ENCODE measurements at places on chromosomes 16 and 17.

GRCh38 chr16:74480150-74481029, 59.1 kb upstream of the CLEC18B start:
- DNase-seq, result no peak

- DNase-seq, result no peak
Observed at GRCh38 chr17:1552932-1553331, 9.7 kb downstream of the PITPNA start.

DNA sequence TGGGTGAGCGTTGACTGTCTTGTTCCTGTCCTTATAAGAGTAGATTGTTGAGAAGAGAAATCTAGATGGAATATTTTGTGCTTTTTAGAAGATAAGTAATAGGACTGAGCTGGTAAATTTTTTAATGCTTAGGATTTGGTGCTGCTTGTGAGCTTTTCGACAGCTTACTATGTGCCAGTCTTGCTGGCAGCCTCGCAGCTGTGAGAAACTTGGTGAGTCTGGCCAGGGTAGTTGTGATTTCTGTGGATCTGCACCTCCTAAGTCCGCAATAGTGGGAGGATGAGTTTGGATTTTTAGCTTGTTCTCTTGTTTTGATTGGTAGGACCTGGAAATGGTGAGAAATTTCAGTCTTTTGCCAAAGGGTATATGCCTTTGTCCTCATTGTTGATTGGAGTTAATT, 3.6 kb downstream of the SOCS7 start:
- no peak for DNase-seq

DNA sequence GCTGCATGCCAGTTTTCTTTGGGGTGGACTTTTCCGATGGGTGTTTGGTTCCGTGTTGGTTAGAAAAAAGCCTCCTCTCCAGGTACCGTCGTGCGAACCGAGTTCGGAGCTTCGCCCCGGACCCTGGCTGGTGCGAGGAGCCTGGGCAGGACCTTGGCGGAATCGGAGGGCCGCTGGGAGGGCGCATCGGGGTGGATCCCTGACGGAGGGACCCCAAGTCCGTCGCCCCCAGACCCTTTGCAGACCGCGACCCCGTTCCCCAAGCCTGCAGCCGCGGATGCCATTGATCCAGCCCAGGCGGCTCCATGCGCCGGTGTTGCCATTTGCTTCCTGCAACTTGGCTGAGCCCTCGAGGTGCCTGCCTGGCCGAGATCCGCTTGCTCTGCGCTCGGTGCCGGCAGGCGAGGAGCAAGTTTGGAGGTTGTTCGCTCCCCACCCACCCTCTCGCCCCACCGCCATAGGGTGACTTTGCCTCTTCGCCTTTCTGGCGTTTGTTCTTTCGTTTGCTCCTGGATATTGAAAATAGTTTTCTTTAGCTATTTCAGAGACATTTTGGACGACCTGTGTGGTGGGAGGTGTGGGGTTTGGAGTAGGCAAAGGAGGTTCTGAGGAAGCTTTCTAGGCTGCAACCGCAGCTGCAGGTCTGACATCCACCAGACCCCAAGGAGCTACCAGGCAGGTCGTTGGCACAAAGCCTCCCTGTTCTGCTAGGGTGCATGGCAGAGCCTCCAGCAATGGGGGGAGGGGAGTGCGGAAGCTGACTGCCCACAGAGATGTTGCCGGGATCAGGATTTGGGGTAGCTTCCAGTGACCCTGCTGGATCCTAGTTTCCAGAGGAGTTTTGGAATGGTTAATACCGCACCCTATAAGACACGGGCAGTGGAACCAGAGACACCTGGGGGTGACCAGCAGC, 58.2 kb downstream of the RAP1GAP2 start:
- DNase-seq, result no peak

- DNase-seq, result no peak
Observed at GRCh38 chr16:25413975-25414374, 156.3 kb upstream of the ZKSCAN2 start.

DNA sequence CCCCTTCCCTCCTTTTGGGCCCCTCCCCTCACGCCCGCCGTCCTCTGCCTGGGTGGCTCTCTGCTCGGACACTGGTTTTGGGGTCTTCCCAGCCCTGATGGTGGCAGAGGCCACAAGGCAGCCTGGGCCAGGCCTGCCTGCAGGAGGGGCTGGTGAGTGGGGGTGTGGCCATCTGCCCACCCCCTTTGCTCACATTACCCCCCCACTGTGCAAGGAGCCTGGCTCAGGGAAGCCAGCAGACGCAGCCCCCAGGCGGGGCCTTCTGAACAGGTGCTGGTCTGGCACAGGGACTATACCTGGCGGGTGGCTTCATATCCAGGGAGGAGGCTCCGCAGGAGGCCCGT, 10.7 kb upstream of the ZFPM1 start:
- no peak for DNase-seq

DNA sequence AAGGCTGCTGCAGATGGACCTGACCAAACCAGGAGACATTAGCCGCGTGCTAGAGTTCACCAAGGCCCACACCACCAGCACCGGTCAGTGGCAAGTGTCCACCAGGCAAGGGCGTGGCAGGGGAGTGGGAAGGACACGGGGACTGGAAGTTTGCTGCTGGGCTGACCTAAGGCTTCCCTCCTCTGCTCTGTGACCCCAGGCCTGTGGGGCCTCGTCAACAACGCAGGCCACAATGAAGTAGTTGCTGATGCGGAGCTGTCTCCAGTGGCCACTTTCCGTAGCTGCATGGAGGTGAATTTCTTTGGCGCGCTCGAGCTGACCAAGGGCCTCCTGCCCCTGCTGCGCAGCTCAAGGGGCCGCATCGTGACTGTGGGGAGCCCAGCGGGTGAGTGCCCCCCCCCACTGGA, 4.8 kb downstream of the HSD11B2 start:
- DNase-seq, result no peak

DNA sequence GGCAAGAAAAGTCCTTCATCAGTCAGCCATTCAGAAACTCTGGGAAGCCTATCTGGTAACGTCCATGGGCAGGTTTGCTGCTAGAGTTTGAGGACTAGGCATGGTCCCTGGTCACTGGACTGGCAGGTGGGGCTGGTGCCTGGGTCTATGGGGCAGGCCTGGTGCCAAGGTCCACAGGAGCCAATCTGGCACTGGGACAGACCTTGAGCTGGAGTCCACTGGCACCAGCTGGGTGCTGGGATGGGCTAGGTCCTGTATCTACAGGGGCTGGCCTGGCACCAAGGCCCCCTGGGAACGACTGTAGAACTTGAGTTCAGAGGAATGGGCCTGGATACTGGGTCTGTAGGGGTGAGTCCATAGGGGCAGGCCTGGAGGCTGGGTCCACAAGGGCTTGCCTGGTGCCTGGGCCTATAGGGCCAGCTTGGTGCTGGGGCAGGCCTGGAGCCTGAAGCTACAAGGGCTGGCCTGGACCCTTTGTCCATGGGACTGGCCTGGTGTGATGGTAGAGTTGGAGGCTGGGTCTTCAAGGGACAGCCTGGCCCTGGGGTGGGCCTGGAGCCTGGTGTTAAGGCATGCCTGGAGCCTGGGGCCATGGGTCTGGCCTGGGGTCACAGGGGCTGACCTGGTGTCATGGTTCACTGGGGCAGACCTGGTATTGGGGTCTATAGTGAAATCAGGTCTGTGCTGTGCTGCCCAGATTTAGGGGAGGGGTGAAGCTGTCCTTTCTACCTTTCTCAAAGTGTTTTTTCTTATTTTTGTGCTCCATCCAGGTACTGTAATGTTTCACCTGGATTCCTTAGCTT, 30.5 kb upstream of the NKD1 start:
- DNase-seq, result no peak

GRCh38 chr17:336110-337021, 16.2 kb downstream of the RPH3AL start:
- no peak for DNase-seq

- DNase-seq, result no peak
Observed at GRCh38 chr16:66507731-66508239, 42.1 kb downstream of the TK2 start.

DNA sequence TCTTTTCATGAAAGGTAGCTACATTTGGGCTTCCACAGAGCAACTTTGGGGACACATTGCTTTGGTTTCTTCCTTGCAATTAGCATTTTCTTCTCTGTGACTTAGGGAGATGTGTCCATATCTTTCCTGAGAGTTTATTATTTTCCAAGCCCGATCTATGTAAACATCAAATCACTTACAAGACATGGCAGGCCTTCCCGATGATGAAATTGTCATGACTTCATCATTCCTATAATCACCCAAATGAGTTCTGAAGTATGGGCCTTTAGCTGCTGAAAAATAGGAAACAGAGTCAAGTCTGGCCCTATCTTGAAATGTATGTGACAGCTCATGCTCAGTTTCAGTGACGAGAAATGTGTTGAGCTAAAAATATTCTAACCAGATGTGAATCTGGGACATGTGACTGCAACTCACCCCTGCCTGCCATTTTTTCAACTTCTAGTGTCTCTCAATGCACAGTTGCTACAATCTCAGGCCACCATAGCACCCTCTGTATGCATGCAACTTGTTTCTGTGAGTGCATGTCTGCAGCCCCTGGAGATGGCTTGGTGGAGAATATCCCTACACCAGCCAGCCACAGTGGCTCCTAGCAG, 199.6 kb upstream of the MAF start:
- no peak for DNase-seq

DNA sequence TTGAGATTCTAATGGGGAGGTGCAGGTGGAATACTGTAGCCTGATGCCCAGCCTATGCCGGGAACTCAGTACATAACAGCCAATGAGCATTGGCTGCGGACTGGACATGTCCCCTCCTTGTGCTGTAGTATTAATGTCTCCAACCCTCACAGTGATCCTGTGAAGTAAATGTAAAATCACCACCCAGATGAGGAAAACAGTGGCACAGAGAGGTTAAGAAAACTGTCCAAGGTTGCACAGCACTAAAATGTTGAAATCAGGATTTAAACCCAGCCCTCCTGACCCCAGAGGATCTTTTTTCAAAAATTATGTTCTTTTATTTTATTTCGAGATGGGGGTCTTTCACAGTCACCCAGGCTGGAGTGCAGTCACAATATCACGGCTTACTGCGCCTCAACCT, 7.9 kb downstream of the NLRC5 start:
- DNase-seq, result no peak

DNA sequence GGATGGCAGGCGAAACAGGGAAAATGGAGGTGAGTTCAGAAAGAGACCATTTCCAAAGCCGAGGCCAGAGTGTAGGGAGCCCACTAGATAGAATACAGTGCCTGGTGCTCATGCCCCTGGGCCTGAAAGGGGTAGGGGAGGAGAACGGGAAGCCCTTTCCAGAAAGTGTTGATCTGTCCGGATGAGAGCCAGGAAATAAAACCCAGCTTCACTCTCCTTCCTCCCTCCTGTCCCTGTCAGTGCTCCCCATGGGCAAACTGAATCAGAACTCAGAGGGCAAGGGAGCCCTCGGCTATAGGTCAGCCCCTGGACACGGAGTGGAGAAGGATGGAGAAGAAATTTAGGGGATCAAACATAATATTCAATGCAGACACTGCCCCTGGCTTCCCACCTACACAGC, 57.7 kb upstream of the RPL38 start:
- DNase-seq, result no peak

- DNase-seq, result peak; percentile 68
Observed at GRCh38 chr17:65154770-65155589, 17.8 kb downstream of the RGS9 start.

- no peak for DNase-seq
Observed at GRCh38 chr16:2429771-2430663, 770 bp downstream of the CCNF start.

DNA sequence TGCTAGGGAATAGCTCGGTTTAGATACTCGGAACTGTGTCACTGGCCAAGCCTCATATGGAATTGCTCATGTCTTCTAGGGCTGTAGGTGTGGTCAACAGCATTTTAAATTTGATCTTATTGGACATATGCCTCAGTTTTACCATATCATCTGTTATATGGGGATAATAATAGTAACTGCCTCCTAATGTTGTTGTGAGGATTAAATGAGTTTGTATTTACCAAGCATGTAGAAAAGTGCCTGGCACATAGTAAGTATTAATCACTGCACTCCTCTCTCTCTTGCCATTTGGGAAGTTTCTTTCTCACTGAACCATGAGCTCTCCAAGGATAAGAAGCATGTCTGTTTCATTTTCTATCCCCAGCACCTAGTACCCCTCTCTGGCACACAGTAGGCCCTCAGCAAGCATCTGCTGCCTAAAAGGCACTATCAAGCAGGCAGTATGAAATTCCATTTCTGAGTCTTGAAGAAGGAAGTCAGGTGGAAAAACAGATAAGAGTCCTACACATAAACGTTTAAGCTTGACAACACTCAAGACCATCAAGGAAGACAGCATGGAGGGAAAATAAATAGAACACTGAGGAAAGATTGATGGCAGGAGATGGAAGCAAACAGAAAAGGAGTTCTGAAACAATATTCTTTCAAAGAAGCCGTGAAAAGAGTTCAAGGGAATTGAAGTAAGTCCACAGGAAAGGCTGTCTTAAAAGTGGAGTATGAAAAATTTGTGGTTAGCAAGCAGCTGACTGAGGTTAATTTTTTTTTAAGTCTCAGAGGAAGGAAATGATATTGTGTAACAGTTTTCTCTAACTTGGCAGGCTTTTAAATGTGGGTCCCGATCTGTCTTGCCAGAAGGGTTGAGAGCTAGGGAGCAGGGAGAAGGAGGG, 2.2 kb upstream of the ATP6V0A1 start:
- peak; percentile 80 for DNase-seq

DNA sequence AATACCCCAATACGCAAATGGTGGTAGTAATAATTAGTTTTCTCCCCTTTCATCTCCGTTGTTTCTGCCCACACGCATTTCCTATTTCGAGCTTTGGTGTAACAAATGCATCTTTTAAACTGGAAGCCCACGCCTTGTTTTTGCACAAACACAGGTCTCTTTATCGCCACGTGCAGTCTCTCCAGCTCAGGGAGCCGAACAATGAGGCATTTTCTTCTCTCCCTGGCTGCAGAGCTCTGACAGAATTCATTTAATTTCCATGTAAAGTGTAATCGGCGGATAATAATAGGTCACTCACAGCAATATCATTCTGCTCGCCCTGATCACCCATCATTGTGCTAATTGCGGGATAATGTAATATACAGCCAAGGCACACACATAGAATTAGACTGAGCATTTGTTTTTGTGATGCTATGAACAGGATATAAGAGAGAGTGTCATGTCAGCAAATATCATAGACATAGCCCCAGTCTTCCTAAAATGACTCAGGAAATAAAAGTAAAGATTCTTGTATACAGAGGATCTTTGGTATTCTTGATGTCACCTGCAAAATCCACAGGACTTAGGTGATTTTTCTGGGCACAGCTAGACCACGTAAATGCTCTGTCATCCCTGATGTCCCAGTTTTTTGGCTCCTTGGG, 452.6 kb upstream of the CDH11 start:
- DNase-seq, result no peak

- no peak for DNase-seq
Observed at GRCh38 chr16:31071861-31072260, 2.2 kb downstream of the ZNF668 start.
